Caudate nucleus (tissue), 63 donors: ENCODE measurements at places on chromosomes 11 and 22.
A peak's percentile ranks its signal among the peaks of the same experiment; 100 is the strongest.

DNA sequence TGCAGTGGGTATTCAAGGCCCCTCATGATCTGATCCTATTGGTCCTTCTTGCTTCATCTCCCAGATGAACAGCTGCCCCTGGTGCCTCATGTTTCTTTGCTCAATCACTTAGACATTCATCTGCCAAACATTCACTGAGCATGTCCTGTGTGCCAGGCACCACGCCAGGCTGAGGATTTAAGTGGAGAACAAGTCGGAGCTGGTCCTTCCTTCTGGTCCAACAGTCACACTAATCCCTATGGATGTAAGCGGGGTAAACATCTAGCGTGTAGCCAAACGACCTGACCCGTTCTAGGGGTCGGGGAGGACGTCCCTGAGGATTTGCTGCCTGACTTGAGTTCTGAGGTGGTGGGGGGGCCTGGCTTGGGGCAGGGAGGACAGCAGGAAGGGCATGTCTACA is 21.9 kb downstream of the ZMAT5 start:
- no peak for DNase-seq

GRCh38 chr11:87660926-87661660 is 514.1 kb downstream of the RAB38 start:
- no peak for DNase-seq

GRCh38 chr11:41003339-41004282 is 455.8 kb downstream of the LRRC4C start:
- DNase-seq, result no peak

- DNase-seq, result no peak
These were observed 1.6 kb upstream of the SLC17A6 start for GRCh38 chr11:22336587-22336986.

- DNase-seq, result peak; percentile 19
These were observed 9.6 kb upstream of the UCP3 start for GRCh38 chr11:74018331-74019005.

DNA sequence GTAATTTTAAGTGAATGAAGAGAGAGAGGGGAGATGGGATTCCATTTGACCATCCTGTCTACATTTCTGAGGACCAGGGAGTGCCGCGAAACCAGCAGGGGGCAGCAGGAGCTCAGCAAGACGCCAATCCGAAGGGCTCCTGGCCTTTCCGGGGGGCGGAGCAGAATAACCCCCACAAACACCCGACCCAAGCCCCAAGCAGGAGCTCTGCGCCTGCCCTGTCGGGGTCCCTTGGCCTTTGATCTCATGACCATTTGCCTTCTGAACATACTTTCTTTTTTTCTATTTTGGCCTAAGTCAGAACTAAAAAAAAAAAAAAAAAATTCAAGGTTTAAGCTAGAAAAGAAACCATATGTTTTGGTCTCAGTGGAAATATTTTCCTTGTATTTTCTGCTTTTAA is 21.9 kb upstream of the SCN2B start:
- peak; percentile 25 for DNase-seq

GRCh38 chr11:111406589-111406988 is 27.5 kb upstream of the POU2AF1 start:
- DNase-seq, result no peak

- no peak for DNase-seq
These were observed 37.1 kb upstream of the ANO1 start for GRCh38 chr11:70040869-70041501.

DNA sequence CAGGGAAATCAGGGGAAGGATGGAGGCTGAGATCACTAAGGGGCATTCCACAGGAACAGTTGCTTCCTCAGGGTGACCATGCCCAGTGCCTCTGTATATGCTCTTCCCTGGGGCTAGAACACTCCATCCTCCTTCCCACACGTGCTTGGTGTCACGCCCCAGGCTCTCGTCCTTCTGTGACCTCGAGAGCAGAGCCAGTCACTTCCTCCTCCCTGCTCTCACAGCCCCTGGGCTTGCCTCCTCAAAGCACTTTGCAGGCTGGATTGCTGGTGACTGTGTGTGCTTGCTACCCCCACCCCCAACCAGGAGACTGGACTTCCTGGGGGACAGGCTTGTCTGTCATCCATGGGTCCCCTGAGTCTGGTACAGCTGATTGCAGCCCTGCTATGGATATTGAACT is 56.5 kb upstream of the AMPD3 start:
- no peak for DNase-seq
